ENCODE measurements at places on chromosomes 12 and 14. TPM values are rescaled to one million over a fixed set of nuclear protein-coding genes. Genes with fewer than 3 reads are reported as not detected.

DNA sequence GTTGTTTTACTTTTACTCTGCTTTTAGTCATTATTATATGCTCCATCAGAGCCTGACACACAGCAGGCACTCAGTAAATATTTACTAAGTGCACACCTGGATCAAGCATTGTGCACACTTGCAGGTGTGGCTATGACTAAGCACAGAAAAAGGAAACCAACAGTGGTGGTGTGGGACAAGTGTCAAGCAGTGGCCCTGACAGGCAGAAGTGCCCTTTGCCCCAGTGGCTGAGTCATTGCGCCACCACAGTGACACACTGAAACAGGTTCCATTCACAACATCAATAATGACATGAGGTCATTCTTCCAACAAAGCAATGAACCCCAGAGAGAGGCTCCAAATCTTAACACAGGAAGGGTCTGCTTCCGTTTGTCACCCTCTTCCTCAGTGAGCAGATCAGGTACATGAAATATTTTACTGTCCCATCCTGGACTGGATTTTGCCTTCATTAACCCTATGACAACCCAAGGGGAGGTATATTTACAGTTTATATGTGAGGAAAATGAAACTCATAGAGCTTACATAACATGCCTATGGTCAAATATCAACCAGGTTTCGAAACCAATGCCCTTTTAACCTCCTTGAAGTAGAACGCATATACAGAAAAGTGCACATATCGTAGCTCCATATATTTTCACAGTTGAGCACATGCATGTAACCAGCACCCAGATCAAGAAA, 82.6 kb upstream of the GTF2A1 start:
- DNase-seq: peak; percentile 41

GRCh38 chr14:20215196-20215595, 8.3 kb upstream of the OR11H6 start:
- DNase-seq: no peak

- DNase-seq: no peak
Observed at GRCh38 chr12:32918890-32919801, 22.6 kb upstream of the PKP2 start.

DNA sequence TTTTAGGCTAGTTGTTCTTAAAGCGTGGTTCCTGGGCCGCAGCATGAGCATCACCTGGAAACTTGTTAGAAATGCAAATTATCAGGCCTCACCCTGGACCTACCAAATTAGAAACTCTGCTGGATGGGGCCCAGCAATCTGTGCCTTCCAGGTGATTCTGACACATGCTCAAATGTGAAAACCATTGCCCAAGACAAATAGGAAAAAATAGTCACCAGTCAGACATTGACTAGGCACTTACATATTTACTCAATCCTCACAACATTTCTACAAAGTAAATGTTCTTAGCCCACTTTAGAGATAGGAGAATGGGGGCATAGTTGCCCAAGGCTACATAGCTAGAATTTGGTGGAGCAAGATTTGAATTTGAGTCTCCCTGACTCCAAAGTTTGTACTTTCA, 3.3 kb downstream of the CELA1 start:
- no peak for DNase-seq

DNA sequence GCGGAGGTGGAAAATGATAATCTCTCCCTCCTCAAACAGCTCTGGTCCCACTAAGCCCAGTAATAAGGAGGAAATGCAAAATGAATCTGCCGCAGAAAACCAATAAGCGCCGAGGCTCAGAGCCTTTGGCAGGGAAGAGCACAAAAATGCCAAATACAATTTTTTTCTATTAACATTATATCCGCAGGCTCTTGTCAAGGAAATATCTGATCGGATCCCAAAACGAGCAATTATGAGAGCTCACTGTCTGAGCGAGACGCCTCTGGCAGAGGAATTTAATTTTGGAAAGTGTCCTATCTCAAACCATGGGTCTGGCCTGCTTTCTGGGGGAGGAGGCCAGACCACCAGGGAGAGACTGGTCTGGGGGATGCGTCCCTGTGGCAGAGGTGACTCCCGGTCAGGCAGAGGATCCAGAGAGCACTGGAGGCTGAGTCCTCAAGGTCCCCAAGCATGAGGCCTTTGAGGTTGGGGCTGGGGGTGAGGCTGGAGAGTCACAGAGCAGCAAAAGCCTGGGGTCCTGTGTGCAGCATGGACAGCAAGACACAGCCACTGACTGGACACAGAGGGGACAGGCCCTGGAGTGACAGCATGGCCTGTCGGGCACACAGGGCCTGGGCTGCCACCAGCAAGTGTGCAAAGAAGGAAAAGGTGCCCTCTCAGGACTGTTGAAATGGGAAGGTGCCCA, 342.8 kb upstream of the SFSWAP start:
- DNase-seq: no peak

DNA sequence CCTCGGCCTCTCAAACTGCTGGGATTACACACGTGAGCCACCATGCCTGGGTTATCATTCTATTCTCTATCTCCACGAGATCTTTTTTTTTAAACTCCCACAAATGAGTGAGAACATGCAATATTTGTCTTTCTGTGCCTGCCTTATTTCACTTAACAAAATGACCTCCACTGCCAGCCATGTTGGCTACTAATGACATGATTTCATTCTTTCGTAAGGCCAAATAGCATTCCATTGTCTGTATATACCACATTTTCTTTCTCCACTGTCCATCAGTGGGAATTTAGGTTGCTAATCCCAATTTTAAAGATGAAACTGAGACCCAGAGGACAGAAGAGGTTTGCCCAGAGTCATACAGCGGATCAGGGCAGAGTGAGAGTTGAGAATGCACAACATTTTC, 10.9 kb upstream of the TRPV4 start:
- no peak for DNase-seq

- no peak for DNase-seq
Observed at GRCh38 chr12:6546016-6546415, 9.8 kb downstream of the IFFO1 start.

DNA sequence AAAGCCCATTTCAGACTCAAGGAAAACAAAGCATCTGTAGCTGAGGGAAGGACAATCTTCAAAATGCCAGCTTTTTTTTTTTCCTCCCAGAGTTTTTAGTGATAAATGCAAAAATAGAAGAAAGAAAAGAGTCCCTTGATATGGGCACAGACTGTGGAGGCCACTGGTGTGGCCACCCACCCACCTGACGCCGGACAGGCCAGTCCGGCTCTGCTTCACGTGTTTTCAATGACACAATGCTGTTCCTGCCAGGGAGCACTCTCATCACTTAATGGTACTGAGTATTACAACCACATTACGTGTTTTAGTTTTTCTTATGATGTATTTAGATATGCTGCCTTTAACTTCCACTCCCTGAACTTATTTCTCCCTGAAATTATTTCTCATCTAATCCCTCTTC, 155.7 kb upstream of the HIF1A start:
- no peak for DNase-seq

The MYF5 gene
- total RNA-seq: not detected

The CACNA1C gene
- 1.3 TPM for total RNA-seq

All from kidney epithelial cell (primary cell).